ENCODE measurements at places on chromosomes 5 and 9.

DNA sequence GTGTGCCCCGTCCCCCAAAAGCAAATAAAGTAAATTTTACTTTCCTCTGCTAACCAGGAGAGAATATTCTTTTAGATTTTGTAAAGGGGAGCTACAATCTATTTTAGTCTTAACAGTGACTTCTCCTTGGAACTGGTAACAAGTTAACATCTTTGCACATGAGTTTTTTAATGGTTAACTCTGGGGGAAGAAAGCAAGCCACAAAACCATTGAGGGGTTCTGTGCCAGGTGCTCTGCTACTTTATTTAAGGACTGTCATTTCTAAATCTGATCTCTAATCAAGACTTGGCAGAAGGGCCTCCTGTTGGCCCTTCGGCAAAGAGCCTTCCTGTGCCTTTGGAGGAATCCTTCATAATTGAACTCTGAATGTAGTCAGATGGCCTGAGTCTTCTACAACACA is 153.4 kb downstream of the SLC12A2 start:
- DNase-seq: no peak

DNA sequence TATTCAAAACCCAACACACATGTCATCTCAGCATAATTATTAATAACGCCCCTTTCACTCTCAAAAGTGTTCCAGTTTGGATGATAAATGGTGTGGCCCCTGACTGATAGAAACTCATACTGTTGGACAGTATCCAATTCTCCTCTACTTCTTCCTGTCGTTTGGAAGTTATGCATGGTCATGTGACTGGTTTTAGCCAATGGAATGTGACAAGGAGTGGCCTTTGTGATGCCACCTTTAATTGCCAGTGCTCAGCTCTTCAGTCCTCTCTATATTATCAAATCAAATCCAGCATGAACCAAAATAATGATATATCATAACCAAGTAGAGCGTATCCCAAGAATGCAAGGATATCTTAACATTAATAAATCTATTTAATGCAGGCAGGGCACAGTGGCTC is 117.8 kb upstream of the SPIN1 start:
- peak; percentile 52 for DNase-seq

- DNase-seq: no peak
These were observed 323.0 kb downstream of the ANXA1 start for GRCh38 chr9:73474625-73475024.

DNA sequence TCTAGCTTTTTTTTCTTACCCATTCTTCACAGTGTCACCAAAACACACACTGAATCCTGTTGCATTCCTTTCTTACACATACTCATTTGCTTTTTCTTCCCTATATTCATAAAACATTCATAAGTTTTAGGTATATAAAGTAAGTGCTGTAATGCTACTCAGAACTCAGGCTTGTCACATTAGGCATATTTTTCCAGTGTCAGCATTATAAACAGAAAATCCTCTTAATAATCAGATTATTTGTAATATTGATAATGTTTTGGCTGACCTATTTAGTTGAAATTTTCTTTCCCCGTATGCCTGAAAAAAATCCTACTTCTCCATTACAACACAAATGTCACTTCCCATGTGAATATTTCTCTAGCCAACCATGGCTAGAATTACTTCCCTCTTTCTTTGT is 743.0 kb upstream of the NUDT12 start:
- no peak for DNase-seq

- DNase-seq: no peak
These were observed 423.3 kb upstream of the ADAMTS16 start for GRCh38 chr5:4716781-4717180.

GRCh38 chr5:130090569-130091270 is 186.5 kb downstream of the CHSY3 start:
- DNase-seq: no peak

- DNase-seq: no peak
These were observed 10.3 kb upstream of the NEUROG1 start for GRCh38 chr5:135546101-135546500.

- no peak for DNase-seq
These were observed 389.4 kb downstream of the CDH9 start for GRCh38 chr5:26649000-26649399.

DNA sequence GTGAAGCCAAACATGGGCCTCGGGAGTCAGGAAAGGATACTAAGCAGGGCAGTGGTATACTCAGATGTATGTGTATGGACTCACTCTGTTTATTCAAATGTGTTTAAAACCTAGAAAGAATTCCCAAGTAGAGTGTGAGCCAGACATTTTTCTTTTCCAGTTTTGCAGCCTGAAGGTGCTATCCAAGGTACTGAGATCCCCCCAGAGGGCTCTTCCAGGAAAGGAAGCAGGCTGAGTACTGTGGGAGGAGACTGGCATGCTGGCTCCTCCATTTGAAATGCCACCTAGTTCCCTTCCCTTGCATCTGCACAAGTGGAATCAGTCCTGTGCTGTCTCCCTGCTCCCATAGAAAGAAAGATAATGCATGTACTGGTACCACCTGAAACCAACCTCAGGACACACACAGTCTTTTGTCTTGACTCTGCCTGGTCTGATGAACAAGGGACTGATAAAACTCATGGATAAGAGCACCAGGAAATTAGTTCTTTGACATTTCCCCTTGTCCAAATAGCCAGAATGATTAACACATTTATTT is 85.9 kb downstream of the HRH2 start:
- DNase-seq: peak; percentile 11

GRCh38 chr5:40928886-40929448 is 19.7 kb downstream of the C7 start:
- no peak for DNase-seq

- DNase-seq: peak; percentile 8
These were observed 91.6 kb downstream of the PRELID2 start for GRCh38 chr5:145743396-145744061.

GRCh38 chr5:25863811-25864210 is 1174.6 kb downstream of the CDH9 start:
- no peak for DNase-seq

- no peak for DNase-seq
These were observed 2.2 kb upstream of the PRR7 start for GRCh38 chr5:177444106-177445051.

DNA sequence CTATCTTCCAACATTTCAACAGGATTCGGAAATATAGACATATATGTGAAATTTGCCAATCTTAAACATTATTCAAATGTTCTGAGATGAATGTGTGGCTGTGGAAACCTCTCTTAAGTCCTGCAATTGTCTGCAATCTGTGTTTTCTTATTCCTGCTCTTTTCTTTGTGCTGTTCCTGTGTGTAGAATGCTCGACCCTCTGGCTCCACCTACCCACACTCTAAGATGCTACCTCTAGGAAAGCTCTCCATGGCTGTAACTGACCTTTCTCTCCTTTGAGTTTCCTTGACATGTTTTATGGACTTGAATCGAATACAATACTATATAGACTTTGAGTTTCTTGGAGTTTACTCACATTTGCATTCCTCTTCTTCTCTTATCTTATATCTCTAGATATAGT is 120.6 kb upstream of the ASTN2 start:
- DNase-seq: no peak

DNA sequence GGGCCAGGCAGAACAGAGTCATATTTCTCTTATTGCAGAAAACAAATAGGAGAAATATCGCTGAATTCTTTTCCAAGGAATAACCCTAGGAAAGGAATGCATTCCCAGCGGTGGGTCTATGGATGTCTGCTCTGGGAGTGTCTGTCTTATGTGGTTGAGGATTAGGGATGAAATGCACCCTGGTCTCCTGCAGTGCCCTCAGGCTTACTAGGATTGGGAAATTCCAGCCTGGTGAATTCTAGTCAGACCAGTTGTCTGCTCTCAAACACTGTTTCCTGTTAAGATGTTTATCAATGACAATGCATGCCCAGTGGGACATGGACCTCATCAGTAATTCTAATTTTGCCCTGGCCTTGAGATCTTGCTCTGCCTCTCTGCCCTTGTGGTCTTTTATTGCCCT is 136.1 kb upstream of the ELAVL2 start:
- no peak for DNase-seq

DNA sequence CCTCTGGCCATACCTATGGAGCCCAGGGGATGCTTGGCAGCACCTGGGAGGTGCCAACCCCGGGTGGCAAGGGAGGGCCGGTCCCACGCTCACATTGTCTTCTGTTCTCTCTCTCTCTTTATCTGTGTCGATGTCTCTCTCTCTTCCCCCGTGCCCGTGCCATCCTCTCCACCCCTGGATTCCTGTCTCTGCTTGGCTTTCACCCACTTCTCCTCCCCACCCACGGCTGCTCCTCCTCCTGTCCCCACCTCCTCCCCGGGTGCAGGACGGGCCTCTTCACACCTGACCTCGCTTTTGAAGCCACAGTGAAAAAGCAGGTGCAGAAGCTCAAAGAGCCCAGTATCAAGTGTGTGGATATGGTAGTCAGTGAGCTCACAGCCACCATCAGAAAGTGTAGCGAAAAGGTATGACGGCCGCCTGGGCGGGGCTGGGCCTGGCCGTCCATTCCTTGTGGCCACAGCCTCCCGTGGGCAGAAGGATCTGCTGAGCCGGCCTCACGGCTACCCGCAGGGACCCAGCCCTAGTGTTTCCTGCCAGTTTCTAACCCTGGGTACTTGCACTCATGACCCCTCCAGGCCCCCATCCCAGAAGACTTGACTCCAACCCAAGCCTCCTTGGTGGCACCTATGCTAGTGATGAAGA is 22.7 kb downstream of the DNM1 start:
- no peak for DNase-seq

Measured in EL (cell line).